Upper lobe of left lung (tissue), 6 donors: ENCODE measurements at places on chromosomes 7 and 10. TPM values are rescaled to one million over a fixed set of nuclear protein-coding genes. Genes with fewer than 3 reads are reported as not detected.

DNA sequence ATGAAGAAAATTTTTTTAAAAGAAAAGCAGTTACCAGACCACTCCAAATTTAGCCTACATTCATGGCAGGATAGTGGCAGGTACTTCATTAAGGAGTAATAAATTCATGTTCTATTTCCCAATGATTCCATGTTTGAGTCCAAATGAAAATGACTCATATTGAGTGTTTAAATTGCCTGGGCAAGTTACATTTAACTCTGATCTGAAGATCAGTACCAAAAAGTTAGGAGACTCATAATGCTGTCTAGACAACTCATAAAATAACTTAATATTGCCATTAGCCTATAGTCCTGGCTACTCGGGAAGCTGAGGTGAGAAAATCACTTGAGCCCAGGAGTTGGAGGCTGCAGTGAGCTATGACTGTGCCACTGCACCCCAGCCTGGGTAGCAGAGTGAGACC lies 13.0 kb downstream of the BRAF start:
- no peak for DNase-seq
- H3K4me3 ChIP-seq, result no peak overlapping the region
- H3K36me3 ChIP-seq, result no peaks in the 10 kb centered on the region
- H3K27me3 ChIP-seq, result no peaks in the 10 kb centered on the region
- peaks cover 23% of the 10 kb centered on the region for H3K4me1 ChIP-seq

DNA sequence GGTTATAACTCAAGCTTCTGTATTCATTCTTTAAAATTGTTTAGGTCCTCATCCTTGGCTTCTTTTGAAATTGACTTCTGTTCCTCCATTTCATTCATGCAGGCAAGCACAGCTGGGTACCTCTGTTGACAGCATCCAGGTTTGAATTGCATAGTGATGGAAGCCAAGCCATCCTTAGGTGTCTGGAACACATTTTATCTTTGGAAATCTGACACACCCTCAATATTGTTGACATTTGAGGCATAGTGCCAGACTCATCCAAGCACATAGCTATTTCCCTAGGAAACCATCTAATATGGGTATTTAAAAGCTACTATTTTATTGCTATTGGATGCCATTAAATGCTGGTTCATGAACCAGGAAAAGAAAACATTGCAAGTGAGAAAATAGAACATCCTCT lies 142.1 kb upstream of the PTPRZ1 start:
- H3K36me3 ChIP-seq, result no peaks in the 10 kb centered on the region
- no peak overlapping the region for H3K27ac ChIP-seq
- H3K4me3 ChIP-seq, result no peak overlapping the region
- DNase-seq, result no peak

GRCh38 chr7:25812086-25812850 lies 339.7 kb upstream of the NFE2L3 start:
- no peaks in the 10 kb centered on the region for H3K4me1 ChIP-seq
- no peak overlapping the region for H3K27ac ChIP-seq
- no peak overlapping the region for H3K4me3 ChIP-seq
- no peak for DNase-seq

The GNB2 gene
- total RNA-seq, result 291 TPM

The TAC1 gene
- total RNA-seq, result not detected

The PTF1A gene
- total RNA-seq, result not detected

The NPY4R2 gene
- not detected for total RNA-seq
